Activated CD4-positive, alpha-beta T cell treated with anti-CD3 and anti-CD28 coated beads for 36 hours (primary cell): ENCODE measurements at places on chromosomes 5 and 9.

DNA sequence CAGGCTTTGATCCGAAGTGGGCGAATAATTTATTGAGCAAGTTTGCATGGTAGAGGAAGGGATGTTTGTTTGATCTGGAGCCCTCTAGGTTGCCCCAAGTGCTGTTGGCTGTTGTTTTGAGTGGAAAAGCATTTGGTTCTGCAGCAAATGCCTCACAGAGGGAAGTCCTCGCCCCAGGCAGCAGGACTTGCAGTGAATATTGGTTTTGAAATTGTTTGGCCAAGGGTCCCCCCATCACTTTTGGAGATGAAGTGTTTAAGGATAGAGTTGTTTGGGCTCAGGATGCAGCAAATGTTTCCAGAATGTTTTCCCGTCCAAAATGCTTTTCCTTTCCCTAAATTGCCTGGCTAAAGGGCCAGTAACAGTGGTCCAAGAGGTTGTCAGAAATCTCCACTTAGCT is 3.1 kb downstream of the JADE2 start:
- DNase-seq = no peak

DNA sequence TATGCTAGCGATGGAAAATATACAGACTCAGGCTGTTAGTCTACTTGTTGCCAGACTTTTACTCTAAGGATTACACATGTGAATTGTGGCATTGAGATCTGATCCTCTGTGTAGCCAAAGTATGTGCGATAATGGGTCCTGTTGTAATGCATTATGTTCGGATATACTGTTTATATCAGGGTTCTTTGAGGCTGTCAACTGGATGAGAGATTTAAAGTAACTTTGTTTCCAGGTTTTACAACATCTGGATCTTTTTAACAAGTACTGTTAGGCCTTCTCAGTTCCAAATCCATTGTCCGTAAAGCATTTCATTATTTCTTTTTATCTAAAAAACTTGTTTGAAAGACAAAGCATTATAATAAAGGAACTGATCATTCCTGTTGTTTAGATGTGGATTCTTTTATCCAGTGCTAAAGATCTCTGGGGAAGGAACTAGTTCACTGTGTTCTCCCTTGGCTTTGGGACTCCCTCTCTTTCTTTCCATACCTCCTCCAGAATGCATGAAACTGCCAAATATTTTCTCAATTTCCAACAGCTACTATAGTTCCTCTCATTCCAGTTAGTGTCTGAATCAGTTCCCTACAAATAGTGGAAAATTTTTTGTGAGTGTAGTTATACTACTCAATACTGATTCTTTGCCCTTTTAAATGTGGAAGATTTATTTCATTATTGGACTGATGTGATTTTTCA is 68.8 kb downstream of the HACD4 start:
- DNase-seq = no peak

GRCh38 chr9:81776834-81777233 is 87.5 kb upstream of the TLE1 start:
- no peak for DNase-seq

DNA sequence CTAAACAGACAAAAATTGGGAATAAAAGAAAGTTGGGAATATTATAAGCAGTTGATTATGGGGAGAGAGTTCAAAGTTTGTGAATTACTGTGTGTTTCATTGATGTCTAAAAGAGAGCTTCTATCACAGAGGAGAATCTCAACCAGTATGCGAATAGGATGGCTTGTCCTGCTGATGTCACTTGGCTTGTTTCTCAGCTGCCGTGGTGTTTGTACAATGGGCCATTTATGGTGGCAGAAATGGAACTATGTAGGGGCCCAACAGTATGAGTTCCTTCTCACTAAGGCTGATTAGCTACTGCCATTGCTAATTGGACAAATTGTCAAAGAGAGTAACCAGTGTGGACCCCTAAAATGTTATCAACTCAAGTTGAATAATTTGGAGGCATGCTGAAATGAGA is 103.9 kb downstream of the ST8SIA4 start:
- no peak for DNase-seq

- no peak for DNase-seq
Observed at GRCh38 chr5:140794595-140795258, at the start of gene PCDHA2. PCDHA2 (plus strand) TSS chr5:140794852.

GRCh38 chr5:145800181-145800580 is 35.0 kb downstream of the PRELID2 start:
- DNase-seq = no peak
